CD4-positive, alpha-beta T cell treated with Interferon alpha-2 for 1 hour (primary cell): ENCODE measurements at places on chromosomes 6 and 20.

- DNase-seq = no peak
These were observed 40.6 kb downstream of the HECA start for GRCh38 chr6:139175389-139175948.

DNA sequence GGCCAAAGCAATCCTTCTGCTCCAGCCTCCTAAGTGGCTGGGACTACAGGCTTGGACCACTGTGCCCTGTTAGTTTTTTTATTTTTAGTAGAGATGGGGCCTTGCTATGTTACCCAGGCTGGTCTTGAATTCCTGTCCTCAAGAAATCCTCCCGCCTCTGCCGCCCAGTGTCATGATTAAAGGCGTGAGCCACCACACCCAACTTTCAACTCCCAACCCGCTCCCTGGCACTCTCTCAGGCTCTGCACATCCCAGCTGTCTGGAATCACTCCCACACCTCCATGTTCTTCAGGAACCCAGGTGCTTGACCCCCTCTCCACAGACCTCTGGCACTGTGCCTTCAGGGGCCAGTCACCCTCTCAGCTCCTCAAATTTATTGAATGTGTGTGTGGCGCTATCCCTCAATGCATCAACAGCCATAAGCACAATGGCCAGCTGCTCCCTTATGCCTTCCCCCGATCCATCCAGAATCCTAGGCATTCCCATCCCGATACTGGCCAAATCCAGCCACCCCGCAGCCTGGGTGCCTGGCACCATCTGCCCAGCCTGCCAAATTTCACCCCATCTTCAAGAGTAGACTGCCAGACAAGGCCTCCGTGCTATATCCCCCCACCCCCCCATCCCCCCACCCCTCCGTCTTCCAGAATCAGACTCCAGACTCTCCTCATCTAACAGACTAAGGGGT is 647 bp upstream of the POU5F1 start:
- DNase-seq = no peak

DNA sequence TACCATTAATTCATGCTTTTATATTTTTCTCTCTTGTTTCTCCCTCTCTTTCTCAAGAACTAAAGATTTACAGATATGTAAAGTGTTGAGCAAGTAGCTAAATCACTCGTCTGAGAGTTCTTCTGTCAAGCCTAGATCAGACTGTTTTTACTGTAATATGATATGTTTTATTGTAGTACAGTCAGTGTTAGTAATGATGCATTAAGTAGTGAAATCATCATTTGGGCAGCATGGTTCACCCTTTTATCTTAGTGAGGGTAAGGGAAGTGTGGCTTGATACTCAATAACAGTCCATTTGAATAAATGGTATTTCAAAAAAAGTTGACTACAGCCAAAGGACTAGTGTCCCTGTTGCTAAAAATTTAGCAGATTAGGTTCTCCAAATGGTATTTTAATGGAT is 9.2 kb downstream of the CYB5R4 start:
- DNase-seq = no peak

GRCh38 chr6:26273673-26274588 is 91.1 kb upstream of the BTN3A2 start:
- peak; percentile 84 for DNase-seq

GRCh38 chr20:2312876-2313275 is 17.1 kb downstream of the TGM3 start:
- DNase-seq = no peak

DNA sequence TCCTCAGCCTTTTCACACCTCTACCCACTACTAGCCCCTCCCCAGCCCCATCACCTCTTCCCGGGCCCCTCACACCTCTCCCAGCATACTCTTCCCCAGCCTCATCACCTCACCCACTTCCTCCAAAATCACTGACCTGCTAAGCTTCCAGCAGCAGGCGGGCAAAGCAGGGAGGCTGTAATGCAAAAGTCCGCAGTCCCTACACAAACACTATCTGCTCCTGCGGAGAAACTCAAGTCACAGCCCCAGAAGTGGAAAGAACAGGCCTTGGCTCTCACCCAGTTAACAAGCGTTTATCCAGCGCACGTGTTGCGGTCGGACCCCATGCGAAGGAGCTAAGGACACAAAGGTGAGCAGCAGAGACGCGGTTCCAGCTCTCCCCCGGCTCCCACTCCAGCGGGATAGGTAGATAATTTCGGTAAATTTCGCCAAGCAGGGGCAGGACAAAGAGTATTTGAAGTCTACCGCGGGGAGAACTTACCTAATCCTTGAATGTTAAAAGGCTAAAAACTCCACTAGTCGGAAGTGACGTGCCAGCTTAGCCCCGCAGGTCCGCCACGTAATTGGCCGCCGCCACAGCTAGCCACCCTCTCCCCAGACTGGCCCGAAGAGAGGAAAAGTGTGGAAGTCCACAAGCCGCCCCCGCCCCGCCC is 728 bp upstream of the TRIM39 start:
- DNase-seq = peak; percentile 85

- DNase-seq = no peak
These were observed 261.6 kb upstream of the FERMT1 start for GRCh38 chr20:6384380-6384779.

DNA sequence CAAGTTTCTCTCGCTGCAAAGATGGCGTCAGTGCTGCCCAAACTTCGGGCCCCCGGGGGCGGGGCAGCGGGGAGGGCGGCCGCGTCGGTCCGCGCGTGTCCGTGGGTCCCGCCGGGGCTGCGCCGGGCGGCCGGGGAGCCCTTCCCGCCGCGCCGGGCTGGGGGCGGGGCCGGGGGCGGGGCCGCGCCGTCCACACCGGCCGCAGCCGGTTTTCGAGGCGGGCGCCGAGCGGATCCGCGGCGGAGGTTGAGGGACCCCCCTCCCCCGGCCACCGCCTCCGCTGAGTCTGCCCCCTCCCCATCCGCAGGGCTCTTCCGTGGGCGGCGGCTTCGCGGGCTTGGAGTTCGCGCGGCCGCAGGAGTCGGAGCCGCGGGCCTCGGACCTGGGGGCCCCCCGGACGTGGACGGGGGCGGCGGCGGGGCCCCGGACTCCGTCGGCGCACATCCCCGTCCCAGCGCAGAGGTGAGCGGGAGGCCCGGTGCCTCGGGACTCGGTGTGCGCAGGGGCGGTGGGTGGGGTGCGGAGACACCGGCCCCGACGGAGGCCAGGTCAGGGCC is 572 bp downstream of the SLC2A4RG start:
- DNase-seq = peak; percentile 56

- no peak for DNase-seq
These were observed 34.1 kb downstream of the HFE start for GRCh38 chr6:26121141-26122004.

GRCh38 chr20:24077145-24077544 is 88.6 kb upstream of the GGTLC1 start:
- no peak for DNase-seq

GRCh38 chr20:7411075-7411474 is 529.2 kb downstream of the HAO1 start:
- no peak for DNase-seq
